ENCODE measurements at places on chromosomes 4 and X.

GRCh38 chr4:104749062-104749461, 254.4 kb upstream of the CXXC4 start:
- DNase-seq, result no peak
- no peaks in the 10 kb centered on the region for H3K4me1 ChIP-seq
- no peaks in the 10 kb centered on the region for H3K27me3 ChIP-seq
- no peak overlapping the region for H3K4me3 ChIP-seq
- H3K27ac ChIP-seq, result no peak overlapping the region

DNA sequence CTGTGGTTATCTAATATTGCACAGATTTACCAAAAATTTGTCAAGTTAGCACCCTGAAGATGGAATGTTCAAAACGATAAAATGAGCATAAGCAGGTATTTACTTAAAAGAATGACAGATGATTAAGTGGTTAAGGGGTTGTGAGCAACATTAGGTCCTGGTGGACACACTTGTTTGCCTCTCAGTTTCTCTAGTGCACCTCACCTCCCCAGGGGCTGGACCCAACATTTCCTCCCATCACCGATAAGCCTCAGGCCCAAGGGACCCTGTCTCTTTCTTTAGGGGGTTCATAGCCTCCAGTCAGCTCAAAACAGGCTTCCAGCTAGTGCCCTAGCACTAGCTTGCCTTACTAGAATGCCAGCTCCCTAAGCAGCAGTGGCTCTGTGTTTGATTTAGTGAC, 88.0 kb downstream of the ATP11C start:
- no peaks in the 10 kb centered on the region for H3K4me1 ChIP-seq
- H3K27me3 ChIP-seq, result no peaks in the 10 kb centered on the region
- no peak overlapping the region for H3K27ac ChIP-seq
- DNase-seq, result no peak

- no peak overlapping the region for H3K27ac ChIP-seq
- peaks cover 22% of the 10 kb centered on the region for H3K4me1 ChIP-seq
- H3K4me3 ChIP-seq, result no peak overlapping the region
- no peaks in the 10 kb centered on the region for H3K36me3 ChIP-seq
- peak; percentile 74 for DNase-seq
- no peaks in the 10 kb centered on the region for H3K27me3 ChIP-seq
These were observed 80.4 kb upstream of the BCOR start for GRCh38 chrX:40177942-40178715.

GRCh38 chr4:87333267-87333666, 10.6 kb upstream of the HSD17B13 start:
- no peaks in the 10 kb centered on the region for H3K36me3 ChIP-seq
- H3K27ac ChIP-seq, result no peak overlapping the region
- H3K27me3 ChIP-seq, result no peaks in the 10 kb centered on the region
- no peak for DNase-seq

GRCh38 chr4:94528792-94529451, 77.2 kb downstream of the PDLIM5 start:
- no peak for DNase-seq
- no peak overlapping the region for H3K27ac ChIP-seq
- H3K27me3 ChIP-seq, result no peaks in the 10 kb centered on the region
- H3K36me3 ChIP-seq, result no peaks in the 10 kb centered on the region

DNA sequence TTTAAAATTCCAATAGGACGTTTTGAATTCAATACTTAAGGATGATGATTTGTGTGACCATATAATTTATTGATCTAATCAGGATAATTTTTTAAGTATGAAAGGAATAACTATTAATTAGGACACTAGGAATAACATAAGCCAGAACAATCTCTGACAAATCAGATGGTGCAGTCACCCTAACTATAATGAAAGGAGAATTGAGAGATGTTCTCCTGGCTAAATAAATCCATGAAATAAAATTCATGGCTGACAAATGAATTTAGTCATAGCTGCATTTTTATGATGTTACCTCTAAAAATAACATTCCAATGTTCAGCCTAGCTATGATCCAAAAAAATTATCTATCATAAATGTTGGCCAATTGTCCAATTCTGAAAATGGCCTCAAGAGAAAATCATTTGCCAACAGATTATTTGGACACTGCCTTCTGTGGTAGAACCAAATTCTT, 190.6 kb upstream of the NEIL3 start:
- H3K27me3 ChIP-seq, result no peaks in the 10 kb centered on the region
- DNase-seq, result no peak
- no peak overlapping the region for H3K4me3 ChIP-seq
- H3K4me1 ChIP-seq, result no peaks in the 10 kb centered on the region

- H3K36me3 ChIP-seq, result no peaks in the 10 kb centered on the region
- no peaks in the 10 kb centered on the region for H3K27me3 ChIP-seq
- no peak overlapping the region for H3K4me3 ChIP-seq
- peaks cover 16% of the 10 kb centered on the region for H3K4me1 ChIP-seq
These were observed 38.1 kb downstream of the FGFRL1 start for GRCh38 chr4:1049591-1049905.

- no peak overlapping the region for H3K4me3 ChIP-seq
- H3K27me3 ChIP-seq, result no peaks in the 10 kb centered on the region
- no peak overlapping the region for H3K27ac ChIP-seq
These were observed 944.4 kb downstream of the PDHA2 start for GRCh38 chr4:96784336-96784735.

DNA sequence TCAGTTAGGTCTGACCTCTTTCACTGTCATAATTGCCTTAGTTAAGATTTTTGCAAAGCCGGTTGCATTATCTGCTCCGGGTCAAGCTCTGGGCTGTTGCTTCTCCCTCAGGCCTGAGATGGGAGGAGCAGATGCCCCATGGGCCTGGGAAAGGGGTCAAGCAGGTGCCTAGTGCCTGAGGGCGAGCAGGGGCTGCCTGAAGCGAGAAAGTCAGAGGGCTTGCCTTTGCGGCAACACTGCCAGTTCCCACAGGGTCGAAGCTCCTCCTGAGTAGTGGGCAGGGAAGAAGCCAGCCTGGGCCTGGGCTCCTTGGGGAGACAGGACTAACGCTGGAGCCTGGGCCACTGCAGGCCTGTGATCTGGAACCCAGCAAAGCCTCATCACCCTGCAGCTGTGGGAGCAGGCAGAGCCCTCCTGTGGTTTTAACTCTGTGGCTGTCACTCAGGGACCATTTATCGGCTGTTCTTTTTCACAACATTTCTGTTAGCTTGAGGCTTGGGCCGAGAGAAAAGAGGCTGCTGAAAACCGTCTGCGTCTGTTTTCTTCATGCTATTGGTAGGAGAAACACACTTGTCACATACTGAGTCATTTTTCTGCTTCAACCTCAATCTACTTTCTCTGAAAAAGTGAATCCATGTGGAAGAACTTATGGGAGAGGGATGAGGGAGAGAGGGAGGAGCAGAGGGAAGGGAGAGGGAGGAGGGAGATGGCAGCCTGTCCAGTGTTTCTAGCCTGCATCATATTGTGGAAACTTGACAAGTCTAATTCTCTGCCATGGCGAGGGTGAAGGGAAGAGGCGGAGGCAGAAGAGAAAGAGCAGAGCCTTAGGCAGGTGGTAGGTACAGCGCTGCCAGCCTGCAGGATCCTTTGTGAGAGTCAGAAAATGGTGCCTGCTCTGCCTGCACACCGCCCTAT, 68.4 kb downstream of the RHOH start:
- no peaks in the 10 kb centered on the region for H3K36me3 ChIP-seq
- no peaks in the 10 kb centered on the region for H3K27me3 ChIP-seq
- no peak overlapping the region for H3K27ac ChIP-seq

DNA sequence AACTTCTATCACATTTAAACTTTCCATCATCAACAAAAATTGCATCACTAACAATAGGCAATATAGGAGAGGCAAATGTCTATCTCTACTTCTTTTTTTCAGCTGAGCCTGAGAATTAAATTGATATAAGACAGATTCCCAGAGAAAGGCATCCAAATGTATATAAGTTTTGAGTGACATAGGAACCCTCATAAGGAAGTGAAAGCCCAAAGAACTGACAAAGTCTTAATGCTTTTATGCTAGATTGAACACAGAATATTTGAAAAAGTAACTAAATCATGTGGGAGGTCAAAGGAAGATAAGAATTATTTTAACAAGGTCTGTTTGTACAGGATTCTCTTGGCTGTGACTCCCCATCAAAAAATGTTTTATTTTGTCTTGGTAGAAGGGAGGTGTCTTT, 714.9 kb downstream of the GRXCR1 start:
- no peak overlapping the region for H3K27ac ChIP-seq
- H3K27me3 ChIP-seq, result no peaks in the 10 kb centered on the region
- H3K36me3 ChIP-seq, result no peaks in the 10 kb centered on the region
- no peaks in the 10 kb centered on the region for H3K4me1 ChIP-seq
- no peak overlapping the region for H3K4me3 ChIP-seq
- no peak for DNase-seq

GRCh38 chrX:110804446-110804845, 8.8 kb upstream of the CHRDL1 start:
- H3K4me3 ChIP-seq, result no peak overlapping the region
- no peak for DNase-seq
- H3K4me1 ChIP-seq, result no peaks in the 10 kb centered on the region
- no peaks in the 10 kb centered on the region for H3K27me3 ChIP-seq
- H3K36me3 ChIP-seq, result no peaks in the 10 kb centered on the region

- H3K4me1 ChIP-seq, result no peaks in the 10 kb centered on the region
- no peaks in the 10 kb centered on the region for H3K36me3 ChIP-seq
- H3K4me3 ChIP-seq, result no peak overlapping the region
- no peak overlapping the region for H3K27ac ChIP-seq
These were observed 40.1 kb upstream of the SPOCK3 start for GRCh38 chr4:167274351-167274750.

DNA sequence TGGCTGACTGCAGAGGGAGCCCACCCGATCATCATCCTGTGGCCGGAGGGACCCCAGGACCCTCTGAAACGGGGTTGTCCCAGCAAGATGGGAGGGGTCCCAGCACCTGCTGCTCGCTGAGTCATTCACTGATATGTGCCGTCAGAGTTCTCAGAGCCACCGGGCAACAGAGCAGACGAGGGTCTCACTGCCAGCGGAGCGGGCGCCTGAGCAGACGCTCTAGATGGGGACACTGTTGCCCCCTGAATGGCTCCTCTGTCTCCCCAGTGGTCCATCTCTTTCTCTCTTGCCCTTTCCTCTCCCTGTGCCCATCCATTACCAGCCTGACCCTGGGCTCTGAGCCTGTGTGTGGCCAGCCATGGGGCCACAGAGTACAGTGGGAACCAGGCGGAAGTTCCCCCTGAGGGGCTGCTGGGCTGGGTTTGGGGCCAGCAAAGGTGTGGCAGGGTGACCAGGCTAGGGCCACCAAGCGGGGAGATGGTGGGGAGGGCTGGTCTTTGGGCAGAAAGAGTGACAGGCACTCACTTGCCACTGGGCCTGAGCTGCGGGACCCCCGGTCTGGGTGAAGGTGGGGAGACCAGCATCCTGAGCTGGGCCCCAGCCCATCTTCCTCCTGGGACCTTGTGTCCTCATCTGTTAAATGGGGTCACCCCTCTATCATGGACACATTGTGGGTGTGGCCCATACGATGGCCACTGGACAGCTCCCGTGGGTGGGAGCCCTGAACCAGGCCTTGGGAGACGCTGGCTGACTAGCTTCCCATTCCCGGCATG, 90.9 kb downstream of the HMX1 start:
- H3K27me3 ChIP-seq, result no peaks in the 10 kb centered on the region
- no peak overlapping the region for H3K4me3 ChIP-seq
- no peak overlapping the region for H3K27ac ChIP-seq
- no peak for DNase-seq
- H3K4me1 ChIP-seq, result no peaks in the 10 kb centered on the region
- H3K36me3 ChIP-seq, result no peaks in the 10 kb centered on the region

DNA sequence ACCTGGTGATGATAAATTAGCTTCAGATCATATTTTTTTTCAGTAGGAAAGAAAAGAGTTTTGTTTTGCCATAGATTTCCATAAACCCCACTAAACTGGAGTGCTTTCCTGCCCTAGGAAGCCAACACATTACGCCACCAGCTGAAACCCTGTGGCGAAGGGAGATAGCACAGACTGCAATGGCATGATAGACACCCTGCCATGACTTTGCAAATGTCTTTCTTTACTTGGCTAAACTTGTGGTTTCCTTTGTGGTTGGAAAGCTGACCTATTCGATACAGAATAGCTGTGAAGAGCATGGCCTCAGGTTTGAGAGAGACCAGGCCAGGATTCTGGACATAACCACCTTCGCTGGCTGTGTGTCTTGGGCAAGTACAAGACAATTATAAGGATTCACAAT, 19.1 kb downstream of the MFAP3L start:
- H3K36me3 ChIP-seq, result no peaks in the 10 kb centered on the region
- no peak overlapping the region for H3K27ac ChIP-seq
- no peak for DNase-seq
- no peaks in the 10 kb centered on the region for H3K4me1 ChIP-seq
- no peaks in the 10 kb centered on the region for H3K27me3 ChIP-seq

GRCh38 chr4:90030202-90030601, 97.0 kb upstream of the CCSER1 start:
- no peak for DNase-seq
- no peak overlapping the region for H3K27ac ChIP-seq
- H3K27me3 ChIP-seq, result no peaks in the 10 kb centered on the region
- no peaks in the 10 kb centered on the region for H3K36me3 ChIP-seq
- H3K4me3 ChIP-seq, result no peak overlapping the region

DNA sequence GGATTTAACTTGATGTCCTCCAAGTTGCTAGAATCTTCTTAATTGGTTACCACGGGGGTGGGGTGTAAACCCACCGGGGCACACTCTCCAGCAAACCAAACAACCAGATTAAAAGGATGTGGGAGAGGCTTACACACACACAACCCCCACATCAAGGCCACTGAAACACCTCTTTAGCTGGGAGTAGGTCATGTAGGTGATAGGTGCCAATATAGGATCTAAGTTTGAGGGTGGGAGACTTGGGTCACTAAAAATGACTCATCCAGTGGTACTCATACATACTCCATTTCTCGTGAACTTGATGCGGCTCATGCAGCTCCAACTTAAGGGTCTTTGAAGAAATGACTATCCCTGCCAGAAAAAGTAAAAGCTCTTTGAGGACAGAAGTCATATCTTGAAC, 20.5 kb upstream of the CD40LG start:
- no peaks in the 10 kb centered on the region for H3K36me3 ChIP-seq
- DNase-seq, result no peak
- H3K4me1 ChIP-seq, result no peaks in the 10 kb centered on the region
- H3K27me3 ChIP-seq, result no peaks in the 10 kb centered on the region
- no peak overlapping the region for H3K4me3 ChIP-seq
- H3K27ac ChIP-seq, result no peak overlapping the region

DNA sequence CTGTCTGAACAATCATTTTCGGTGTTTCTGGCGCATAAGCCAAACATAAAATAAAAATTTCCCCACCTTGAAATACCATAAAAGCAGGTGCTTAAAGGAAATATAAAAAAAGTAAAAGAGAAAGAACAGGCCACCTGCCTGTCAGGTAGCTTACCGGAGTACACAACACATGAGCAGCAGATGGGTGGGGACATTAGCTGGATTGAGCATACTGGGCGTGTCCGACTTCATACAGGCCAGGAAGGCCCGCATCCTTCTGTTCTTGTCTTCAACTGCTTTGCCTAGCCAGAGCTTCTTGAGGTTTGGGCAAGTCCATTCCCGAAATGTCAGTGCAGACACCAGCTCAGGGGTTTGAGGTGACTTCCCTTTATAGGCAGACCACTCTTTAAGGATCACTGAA, 66.7 kb downstream of the FAM120C start:
- H3K4me3 ChIP-seq, result no peak overlapping the region
- no peaks in the 10 kb centered on the region for H3K4me1 ChIP-seq
- DNase-seq, result no peak

GRCh38 chr4:42350611-42351182, 46.6 kb upstream of the SHISA3 start:
- H3K4me1 ChIP-seq, result no peaks in the 10 kb centered on the region
- no peak overlapping the region for H3K4me3 ChIP-seq
- H3K27ac ChIP-seq, result no peak overlapping the region
- H3K36me3 ChIP-seq, result no peaks in the 10 kb centered on the region
- DNase-seq, result no peak

GRCh38 chrX:155966876-155967275, 30.6 kb upstream of the IL9R start:
- H3K4me1 ChIP-seq, result no peaks in the 10 kb centered on the region
- H3K36me3 ChIP-seq, result no peaks in the 10 kb centered on the region
- H3K27ac ChIP-seq, result no peak overlapping the region
- H3K27me3 ChIP-seq, result no peaks in the 10 kb centered on the region
- H3K4me3 ChIP-seq, result no peak overlapping the region
